CD4-positive, alpha-beta memory T cell (primary cell): ENCODE measurements at places on chromosomes 4 and X.

GRCh38 chrX:50905334-50905733 is 5.2 kb upstream of the BMP15 start:
- no peak for DNase-seq

DNA sequence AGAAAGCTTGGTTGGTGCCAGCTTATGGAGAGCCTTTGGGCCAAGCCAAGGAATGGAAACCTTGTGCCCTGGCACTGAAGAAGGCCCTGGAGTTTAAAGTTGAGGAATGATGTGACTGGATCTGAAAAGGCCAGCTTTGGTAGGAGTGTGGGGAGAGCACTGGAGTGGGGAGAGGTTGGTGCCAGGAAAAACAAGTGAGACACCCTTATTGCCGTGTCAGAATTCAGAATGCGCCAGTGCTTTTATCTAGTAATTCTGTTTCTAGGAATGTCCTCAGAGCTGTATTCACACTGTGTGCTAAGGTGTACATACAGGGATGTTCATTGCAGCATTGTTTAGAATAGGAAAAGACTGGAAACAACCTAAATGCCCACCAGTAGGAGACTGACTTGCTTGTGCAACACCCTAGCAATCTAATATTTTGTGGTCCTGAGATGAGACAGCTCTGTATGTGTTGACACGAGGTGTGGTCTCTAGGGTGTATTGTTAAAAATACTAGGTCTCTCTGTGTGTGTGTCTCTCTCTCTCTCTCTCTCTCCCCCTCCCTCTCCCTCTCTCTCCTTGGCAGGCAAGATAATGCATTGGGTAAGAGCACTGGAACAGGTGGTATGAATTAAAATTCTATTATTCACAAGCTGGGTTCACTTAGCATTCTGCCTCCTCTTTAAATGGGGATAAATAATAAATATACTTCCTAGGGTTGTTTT is 107.8 kb downstream of the GATB start:
- no peak for DNase-seq

- DNase-seq: no peak
Measured at GRCh38 chr4:146709956-146710355, 71.3 kb downstream of the POU4F2 start.

DNA sequence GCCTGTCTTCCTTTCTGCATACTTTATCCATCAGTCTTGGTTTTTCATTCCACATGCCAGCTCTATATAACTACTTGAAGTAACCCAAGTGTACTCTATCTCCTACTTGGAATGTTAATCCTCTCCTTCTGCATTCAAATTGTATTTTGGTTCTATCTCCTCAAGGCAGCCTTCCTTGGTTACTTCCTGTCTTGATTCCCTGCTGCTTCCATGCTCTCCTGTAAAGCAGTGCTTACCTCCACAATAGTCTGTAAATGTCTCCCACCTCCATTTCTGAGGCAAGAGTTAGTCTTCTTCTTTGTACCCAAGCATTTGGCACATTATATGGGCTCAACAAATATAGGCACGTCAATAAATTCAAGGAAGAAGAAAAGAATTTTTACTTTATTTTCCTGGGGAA is 298.4 kb downstream of the ARHGAP24 start:
- no peak for DNase-seq

DNA sequence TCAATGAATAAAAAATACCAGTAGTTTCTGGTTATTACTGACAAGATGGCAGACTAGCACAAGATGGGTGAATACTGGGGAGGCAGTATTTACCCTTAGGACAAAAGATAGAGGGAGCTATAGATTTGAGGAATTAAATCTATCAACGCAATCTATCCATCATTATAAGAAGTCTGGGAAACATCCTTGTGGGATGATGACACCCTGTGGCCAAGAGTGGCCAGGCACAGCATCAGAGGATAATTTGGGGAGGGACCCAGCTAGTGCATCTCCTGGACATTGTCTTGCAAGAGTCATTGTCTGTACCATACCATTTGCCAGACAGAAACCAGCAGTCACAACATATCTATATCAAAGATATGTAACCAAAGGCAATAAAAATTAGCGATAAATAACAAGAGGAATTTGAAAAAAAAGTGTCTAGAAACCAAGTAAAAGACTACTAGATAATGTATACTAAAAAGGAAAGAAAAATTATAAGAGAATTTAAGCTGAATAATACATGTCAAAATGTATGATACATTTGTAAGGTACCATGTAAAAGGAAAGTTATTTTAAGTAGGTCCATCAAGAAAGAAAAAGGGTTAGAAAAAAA is 22.9 kb downstream of the KCTD8 start:
- DNase-seq: no peak

DNA sequence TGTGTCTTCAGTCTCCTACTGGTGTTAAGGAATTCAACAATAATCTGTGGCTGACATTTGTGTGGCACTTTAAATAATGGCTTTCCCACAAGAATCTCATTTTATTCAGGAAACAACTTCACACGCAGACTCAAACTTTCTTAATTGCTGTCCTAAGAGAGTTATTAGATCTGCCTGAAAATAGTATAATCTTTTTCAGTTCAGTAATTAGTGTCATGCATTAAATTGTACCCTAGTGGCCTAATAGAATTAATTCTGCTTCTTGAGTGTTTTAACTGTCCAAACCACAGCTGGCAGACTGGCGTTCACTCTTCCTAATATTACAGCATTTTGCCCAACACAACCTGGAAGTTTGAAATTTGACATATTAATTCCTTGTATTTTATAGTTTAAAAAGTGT is 107.1 kb downstream of the GRIA2 start:
- DNase-seq: no peak

DNA sequence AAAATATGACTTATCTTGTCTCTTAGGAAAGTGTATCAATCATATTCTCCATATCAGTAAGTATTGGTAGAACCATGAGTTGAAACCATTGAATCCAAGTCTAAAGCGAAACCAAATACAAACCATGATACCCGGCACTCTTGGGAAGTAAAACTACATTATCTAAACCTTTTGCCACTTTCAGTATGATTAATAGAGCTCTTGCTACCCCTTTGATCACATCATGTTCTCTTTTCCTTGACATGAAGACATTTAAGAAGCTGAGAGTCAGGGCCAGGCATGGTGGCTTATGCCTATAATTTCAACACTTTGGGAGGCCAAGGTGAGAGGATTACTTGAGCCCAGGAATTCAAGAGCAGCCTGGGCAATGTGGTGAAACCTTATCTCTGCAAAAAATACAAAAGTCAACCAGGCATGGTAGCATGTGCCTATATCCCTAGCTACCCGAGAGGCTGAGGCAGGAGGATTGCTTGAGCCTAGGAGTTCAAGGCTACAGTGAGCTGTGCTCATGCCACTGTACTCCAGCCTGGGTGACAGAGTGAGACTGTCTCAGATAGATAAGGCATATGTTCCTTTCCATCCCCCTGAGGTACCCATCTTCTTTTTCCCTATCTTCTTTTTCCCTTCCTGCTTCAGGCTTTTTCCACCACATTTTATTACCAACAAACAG is 45.4 kb downstream of the CEP135 start:
- no peak for DNase-seq

DNA sequence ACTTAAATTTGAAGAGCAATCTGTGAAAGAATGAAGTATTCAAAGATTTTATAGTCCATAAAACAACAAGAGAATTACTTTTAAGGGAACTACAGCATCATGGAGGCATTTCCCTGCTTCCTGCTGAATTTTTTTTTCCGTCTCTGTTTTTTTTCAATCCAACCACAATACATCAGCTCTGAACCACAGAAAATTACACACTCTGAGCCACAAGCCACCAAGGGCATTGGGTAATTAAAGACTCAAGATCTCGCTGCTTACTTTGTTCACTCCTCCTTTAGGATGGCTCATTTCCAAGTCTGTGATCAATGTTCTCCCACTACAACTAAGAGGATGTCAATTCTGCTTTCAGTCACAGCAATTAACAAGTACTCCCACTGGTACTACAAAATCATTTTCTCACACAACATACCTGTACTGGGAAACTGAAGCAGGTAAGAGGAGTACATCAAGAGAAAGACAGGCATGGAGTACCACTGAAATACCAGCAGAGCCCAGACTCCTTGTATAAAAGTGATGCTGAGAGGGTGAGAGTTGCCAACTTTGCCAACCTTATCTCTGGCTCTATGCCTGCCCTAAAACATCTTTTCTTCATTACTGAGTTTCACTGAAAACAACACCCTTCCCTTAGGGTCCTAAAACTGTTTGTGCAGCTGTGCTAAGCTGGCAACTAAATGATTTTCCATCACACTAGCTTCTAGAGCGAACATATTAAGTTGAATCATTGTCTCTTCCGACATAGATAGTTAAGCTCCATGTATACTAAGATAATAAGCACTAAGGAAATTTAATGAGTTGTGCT is 105.8 kb upstream of the MAGEB18 start:
- DNase-seq: no peak

- DNase-seq: no peak
Measured at GRCh38 chrX:37796310-37796709, 16.5 kb downstream of the CYBB start.

DNA sequence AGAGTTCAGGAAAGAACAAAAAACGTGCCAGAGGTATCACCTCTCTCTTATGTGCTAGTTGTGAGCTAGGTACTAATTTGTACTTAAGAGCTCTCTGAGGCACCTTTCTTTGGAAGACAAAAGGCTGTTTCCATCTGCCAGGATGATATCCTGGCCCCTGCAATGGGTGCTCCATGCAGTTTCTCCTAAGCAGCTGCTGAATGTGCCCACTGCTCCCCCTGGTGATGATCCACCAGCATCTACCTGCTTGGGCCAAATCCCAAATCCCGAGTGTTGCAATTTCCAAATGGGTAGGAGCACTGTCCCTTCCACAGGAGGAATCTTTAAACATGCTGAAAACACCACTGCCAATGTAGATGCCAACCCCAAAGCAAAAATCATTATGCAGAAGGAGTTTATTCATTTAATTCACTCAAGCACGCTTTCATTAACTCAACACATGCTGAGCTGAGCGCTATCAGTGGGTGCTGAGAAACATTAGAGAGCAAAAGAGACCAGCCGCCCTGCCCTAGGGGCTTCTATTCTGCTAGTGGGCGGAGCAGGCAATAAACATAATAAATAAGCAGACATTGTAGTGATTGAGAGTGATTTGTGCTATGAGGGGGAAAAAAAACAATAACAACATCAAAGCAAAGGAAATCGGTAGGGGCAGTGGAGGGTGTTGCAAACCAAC is 69.6 kb upstream of the C4orf50 start:
- no peak for DNase-seq

DNA sequence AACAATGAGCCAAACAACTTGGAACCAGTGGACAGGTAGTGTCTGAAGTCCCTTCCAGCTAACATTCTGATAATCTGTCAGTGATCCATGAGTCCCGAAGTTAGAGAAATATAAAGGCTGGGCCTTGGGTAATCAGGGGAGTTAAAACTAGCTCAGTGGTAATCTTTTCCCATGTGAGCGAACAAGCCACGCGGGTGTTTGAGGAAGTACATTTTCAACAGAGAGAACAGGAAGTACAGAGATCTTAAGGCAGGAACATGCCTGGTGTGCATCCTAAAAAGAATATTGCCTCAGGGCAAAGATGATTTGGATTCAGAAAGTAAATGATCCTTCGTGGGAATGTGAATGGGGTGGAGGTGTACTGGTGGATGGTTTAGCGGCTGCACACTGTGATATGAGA is 42.9 kb downstream of the FNIP2 start:
- no peak for DNase-seq

- no peak for DNase-seq
Measured at GRCh38 chr4:58566260-58566659, 1456.1 kb upstream of the IGFBP7 start.

GRCh38 chr4:120714417-120715010 is 208.0 kb downstream of the PRDM5 start:
- no peak for DNase-seq

- no peak for DNase-seq
Measured at GRCh38 chr4:80086296-80086695, 13.3 kb upstream of the ANTXR2 start.

- DNase-seq: no peak
Measured at GRCh38 chr4:41143311-41144039, 70.9 kb downstream of the APBB2 start.

DNA sequence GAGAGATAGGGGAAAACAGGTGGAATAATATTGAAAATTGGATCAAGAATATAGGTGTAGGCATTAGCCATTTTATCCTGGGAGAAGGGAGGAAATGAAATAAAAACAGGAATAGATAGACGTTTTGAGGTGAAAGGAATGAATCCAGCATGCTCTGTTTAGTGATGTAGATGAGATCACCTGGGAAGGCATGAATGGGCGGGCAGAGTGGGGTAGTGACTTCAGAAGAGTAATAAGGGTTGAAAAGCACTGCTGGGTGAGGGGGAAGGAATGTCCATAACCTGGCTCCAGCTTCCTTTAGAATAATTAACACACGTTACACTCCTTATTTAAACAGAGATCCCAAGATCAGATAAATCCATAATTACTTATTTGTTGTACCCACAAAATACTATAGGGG is 191.1 kb upstream of the ANXA3 start:
- DNase-seq: no peak

DNA sequence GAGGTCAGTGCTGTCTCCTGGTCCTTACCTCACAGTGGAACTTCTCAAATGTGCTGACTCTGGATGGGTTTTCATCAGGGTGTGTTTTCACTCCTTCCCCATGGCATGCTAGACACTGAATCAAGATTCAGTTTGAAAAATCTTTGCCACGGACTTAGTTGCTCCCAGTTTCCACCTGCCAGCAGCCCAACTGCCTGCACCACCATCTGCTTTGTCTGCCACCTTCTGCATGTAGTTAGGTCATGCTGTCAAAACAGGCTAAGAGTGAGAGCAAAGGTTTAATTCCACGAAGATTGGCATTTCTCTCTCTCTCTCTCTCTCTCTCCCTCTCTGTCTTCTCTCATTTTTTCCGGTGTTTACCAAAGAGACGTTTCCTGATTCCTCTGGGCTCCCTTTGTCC is 258.0 kb upstream of the EDNRA start:
- DNase-seq: no peak

GRCh38 chr4:10172278-10172921 is 55.8 kb upstream of the WDR1 start:
- DNase-seq: no peak

- DNase-seq: no peak
Measured at GRCh38 chr4:180770265-180770664, 1472.9 kb upstream of the TENM3 start.

GRCh38 chrX:106898462-106898861 is 4.7 kb downstream of the RIPPLY1 start:
- DNase-seq: peak; percentile 44

DNA sequence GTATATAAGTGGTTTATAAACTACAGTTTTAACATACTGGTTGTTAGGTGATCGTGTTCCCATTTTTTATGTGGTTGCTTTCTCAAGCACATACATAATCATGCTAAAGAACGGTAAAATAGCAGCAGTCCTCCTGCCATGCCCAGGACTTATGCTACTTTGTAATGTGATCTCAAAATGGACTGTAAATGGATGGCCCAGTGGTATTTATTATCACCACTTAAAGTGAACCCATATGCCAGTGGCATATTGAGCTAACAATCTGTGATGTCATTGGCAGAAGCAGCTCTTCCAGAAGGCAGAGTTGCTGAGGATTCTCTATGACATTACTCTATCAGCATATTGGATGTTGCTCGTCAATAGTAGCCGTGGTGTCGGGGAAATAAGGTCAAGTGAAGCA is 28.6 kb downstream of the ANK2 start:
- DNase-seq: no peak

- DNase-seq: no peak
Measured at GRCh38 chr4:1960170-1960825, 48.5 kb downstream of the NELFA start.
